ENCODE measurements at places on chromosomes 5 and 9.

DNA sequence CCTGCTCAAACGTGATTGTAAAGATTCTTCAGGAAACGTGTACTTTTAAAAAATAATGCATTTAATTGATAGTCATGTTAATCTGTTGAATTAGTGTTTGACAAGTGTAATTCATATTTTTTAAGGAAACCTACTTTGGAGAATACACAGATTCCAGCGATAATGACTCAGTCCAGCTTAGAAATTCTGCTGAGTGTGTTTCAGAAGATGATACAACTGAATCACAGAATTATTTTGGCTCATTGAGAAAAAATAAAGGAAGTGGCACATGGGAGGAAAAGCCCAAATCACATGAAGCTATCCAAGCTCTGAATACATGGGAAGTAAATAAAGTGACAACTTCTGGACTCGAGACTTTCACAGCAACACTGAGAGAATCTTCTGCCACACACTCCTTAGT, 37.8 kb downstream of the ICE1 start:
- DNase-seq, result no peak

DNA sequence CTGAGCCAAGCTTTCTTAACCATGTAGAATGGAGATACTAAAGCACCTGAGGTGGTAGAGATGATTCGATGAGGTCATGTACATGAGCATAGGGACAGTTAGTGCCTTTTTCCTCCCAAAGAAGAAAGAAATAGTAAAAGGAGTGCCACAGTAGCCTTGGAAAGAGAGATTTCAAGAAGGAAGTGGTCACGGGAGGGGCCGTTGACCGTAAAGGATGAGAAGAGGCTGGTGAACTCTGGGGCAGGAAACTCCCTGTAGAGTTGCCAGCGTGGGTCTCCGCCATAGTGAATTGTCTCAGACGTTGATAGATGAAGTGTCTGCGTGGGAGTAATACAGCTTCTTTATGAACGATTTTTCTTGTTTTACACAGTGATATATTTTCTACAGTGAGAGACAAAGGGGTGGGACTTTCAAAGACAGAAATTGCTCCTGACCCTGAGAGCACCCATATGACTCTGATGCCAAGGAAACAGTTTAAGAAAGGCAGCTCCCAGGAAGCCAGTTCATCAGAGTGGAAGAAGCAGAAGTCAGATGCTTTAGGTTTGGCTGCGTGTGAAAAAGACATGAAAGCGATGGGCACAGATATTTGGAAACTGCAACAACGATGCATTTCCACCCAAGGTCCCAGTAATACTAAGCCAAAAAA, 41.3 kb downstream of the UGCG start:
- DNase-seq, result peak; percentile 58

DNA sequence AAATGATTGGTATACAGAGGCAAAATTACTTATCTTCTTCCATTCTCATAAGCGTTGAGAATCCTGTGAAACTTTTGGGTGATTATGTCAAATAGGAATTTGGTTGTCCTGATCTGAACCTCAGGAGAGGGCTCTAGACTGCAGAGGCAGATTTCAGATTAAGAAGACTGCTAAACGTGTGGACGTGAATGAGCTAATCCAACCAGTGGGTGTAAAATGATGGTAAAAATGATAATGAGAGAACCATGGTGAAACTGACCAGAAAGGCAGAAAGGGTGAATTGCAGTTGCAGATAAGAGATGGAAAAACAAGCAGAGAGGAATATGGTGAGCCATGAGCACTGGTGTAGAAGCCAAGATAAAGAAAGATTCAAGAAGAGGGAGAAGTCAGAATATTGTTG, 1200.2 kb upstream of the CDH6 start:
- DNase-seq, result no peak

- no peak for DNase-seq
These were observed 102.0 kb upstream of the BOD1 start for GRCh38 chr5:173718469-173718868.

GRCh38 chr5:117681431-117682254, 1107.0 kb upstream of the SEMA6A start:
- DNase-seq, result peak; percentile 18

- peak; percentile 99 for DNase-seq
These were observed at the start of gene SLC2A8 for GRCh38 chr9:127396808-127397645. SLC2A8 (plus strand) TSS chr9:127397169; CDS start chr9:127397231, 62 bp downstream.

DNA sequence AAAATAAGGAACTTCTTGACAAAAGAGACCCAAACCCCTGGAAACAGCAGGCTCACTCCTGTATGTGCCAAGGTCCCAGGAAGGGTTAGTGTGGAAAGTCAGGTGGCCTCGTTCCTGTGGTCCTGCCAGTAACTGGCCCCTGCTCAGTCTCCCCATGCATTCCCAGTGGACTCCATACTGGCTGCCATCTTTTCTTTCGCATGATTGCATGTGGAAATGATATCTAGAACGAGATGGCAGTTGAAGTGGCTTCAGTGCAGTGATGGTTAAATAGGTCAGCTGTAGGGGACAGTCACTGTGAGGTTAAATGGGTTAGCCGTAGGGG, 30.4 kb downstream of the AHRR start:
- DNase-seq, result no peak

DNA sequence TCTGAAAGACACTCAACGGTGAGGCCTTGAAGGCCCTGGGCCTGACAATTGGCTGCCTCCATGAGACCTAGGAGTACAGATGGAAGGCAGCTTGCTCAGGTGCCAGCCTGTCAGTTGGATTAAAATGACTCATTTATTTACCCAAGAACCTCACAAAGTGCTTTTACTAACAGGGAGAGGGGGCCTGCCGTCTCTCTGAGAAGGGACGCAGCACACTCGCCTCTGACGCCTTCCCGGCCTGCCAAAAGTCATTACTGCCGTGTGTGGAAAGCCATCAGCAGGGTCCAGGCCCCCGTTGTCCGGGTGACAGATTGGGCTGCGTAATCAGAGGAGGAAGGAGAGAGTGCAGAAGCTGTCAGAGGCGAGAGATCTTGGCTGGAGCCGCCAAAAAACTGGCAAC, 32.4 kb downstream of the DDX31 start:
- no peak for DNase-seq

DNA sequence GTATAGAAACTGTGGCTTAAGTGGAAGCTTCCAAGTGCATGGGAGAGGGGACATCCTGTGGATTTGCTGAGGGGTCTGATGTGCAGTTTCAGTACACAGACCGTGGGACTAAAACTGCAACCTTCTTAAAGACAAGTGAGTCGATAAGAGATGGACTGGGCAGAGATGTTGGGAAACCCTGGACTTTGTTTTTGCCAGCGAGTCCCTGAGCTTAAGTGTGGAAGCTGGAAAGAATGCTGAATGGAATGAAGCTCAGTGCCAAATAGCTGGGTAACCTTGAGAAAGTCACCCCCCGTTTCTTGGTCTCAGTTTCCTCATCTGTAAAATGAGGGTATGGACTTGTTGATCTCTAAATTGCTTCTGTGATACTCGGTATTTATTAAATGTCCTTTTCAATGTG, 37.3 kb upstream of the KLF9 start:
- DNase-seq, result no peak

DNA sequence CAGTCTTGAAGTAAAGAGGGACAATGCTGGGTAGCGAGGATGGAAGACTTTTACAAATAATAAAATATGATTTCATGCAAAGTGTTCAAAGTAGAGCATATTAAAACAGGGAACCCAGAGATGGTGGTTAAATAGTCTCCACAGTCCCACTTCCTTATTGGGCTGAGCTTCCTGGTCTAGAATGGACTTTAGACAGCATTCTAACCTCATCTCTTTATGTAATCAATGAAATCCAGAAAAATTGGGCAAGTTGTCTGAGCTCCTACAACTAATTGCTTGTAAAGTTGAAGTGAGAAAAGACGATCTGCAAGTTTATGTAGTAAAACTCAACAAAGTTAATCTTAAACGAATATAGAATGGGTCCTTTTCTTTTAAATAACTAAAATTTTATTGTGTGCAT, 328.9 kb downstream of the PJA2 start:
- DNase-seq, result no peak

DNA sequence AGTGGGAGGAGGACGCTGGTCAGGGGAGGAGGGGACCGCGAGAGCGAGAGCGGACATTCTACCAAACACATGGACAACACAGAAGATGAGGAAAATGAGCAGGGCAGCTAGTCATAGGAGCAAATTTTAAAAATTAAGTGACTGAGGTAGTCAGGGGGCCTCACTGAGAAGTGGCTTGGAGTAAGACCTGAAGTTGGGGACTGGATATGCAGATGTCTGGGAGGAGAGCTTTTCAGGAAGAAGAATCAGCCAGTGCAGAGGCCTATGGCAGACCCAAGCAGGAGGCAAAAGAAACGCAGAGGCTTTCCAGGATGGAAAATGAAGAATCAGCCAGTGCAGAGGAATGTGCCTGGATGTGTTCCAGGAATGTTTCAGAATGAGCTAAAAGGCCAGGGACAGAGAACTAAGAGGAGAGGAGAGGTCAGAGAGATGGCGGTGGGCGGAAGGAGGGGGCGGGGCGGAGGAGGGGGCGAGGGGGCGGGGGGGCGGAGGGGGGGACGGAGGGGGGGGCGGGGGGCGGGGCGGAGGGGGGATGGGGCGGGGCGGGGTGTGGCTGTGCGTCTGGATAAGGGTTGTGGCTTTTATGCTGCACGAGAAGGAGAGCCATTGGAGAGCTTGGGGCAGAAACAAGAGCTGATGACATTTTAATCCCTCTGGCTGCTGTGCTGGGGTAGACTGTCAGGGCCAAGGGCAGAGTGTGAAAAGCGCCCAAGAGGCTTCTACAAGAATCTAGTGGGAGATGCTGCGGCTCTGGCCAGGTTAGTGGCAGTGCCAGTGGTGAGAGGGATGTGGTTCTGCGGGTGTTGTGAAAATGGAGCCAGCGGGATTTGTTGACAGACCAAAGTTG, 129.6 kb downstream of the KCNIP1 start:
- DNase-seq, result peak; percentile 91

DNA sequence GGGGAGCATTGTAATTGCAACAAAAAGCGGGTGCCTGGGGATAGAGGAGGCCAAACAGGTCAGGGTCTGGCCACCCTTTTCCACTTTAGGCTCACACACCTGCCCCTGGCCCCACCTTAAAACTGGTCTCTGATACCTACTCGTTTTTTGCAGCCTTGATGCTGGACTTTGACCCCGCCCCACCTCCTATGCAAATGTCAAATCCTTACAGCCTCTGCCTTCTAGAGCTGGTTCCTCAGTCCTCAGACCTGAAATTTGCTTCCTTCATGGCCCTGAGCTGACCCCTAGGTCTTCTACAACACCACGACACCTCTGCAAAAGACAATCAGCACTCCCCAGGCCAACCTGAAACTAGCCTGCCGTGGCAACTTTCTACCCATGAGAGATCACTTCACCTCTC, 37.7 kb downstream of the SMIM23 start:
- no peak for DNase-seq

DNA sequence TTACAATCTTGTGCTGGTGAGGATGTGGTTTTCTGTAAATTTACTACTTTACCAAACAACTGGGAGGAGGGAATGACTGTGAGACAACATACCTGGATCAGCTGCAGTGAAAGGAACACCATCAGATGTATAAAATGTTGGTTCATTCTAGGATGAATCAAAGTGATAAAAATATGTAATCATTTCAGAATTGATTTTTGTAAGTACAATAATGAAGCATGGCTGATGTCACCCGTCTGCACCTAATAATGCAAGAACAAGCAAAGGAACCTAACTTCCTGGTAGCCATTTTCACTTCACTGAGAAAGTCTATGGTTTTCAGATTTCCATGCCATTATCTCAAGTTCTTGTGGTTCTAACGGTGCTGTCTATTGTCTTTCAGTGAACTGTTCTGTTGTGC, 18.7 kb upstream of the C5orf34 start:
- no peak for DNase-seq

DNA sequence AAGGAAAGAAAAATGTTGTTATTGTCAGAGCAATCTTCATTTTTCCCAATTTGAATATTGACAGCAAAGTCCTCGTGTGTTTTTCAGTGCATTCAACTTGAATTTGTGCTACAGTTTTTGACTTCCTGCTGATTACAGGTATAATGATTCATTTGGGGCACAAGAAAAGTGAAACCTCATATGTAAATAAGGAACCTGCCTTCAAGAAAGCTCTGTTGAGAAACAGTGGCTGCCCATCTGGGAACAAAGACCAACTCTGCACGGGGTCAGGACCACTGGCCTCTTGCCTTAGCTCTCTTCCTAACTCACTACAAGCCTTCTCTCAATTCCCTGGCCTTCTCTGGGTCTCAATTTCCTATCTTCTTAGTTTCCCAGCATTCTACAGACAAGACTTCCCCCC, 21.0 kb downstream of the TIMD4 start:
- no peak for DNase-seq

GRCh38 chr5:1075555-1075881, 36.3 kb downstream of the SLC12A7 start:
- no peak for DNase-seq

DNA sequence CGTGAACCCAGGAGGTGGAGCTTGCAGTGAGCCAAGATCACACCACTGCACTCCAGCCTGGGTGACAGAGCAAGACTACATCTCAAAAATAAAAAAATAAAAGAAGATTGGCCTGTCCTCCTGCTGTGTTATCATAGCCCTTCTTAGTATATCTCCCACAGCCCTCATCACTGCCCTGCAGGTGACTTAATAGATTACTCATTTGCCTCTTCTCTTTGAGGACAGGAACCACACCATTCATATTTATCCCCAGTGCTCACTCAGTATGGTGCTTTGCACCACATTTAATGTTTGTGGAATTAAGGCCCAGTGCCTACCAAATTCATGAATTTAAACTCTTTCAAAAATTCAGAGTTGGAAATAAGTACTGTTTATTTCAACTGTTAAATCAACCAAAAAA, 10.3 kb downstream of the IDNK start:
- no peak for DNase-seq

DNA sequence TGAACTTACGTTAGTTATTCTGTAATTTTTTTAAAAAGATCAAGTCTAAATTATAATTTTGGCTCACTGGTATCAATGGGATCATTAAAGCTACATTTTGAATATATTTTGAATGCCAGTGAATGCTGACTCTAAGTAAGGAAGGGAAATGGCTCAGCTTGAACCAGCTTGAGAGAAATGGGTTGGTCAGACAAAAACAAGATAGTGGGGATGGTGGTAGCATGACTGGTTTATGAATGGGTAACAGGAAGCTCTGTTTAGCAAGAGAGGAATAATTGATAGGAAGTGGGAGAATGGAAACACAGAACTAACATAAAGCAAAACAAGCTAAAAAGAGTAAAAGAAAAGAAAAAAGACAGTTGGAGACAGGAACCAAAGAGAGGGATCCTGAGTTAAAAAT, 220.2 kb downstream of the ADAMTS6 start:
- no peak for DNase-seq

Data from EL (cell line).